ENCODE measurements at places on chromosomes 3 and 15.

DNA sequence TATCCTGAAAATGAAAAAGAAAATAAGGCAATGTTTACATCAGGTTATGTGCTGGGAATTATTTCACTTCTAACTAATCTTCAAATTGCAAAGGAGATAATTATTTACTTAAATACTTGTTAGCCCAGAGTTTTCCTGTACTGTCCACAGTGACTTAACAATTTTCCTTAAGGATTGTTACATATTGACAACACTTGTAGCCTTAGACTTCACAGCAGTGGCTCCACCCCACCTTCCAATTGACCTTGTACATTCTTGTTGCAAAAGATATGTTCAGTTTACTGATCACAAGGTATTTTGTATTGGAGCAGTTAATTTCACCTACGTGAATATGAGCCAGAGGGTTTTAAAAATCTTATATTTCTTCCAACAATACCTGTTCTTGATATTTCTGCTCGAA is 376.9 kb downstream of the CNTN6 start:
- no peaks in the 10 kb centered on the region for H3K36me3 ChIP-seq
- no peak for DNase-seq
- no peaks in the 10 kb centered on the region for H3K4me1 ChIP-seq
- no peak overlapping the region for H3K4me3 ChIP-seq

DNA sequence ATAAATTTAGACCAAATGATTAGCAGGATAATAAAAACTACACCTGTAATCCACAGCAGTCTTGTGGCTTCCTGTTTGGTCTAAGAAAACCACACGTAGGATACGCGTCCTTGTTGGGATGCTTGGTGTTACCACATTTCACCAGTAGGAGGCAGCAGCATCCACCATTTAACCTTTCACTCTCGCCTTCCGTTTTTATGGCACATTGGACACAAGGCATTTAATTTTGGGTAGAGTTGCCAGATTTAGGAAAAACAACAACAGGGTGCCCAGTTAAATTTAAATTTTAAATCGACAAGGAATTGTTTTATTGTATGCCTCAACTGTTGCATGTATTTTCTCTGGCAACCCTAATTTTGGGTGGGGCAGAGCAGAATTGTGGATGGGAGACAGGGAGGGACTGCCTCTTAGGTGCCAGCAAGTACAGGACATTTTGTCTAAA is 6.3 kb downstream of the LRRC31 start:
- H3K4me3 ChIP-seq: no peak overlapping the region
- no peaks in the 10 kb centered on the region for H3K36me3 ChIP-seq
- H3K4me1 ChIP-seq: peaks cover 19% of the 10 kb centered on the region
- peak; percentile 72 for DNase-seq
- H3K27me3 ChIP-seq: peaks cover 22% of the 10 kb centered on the region

DNA sequence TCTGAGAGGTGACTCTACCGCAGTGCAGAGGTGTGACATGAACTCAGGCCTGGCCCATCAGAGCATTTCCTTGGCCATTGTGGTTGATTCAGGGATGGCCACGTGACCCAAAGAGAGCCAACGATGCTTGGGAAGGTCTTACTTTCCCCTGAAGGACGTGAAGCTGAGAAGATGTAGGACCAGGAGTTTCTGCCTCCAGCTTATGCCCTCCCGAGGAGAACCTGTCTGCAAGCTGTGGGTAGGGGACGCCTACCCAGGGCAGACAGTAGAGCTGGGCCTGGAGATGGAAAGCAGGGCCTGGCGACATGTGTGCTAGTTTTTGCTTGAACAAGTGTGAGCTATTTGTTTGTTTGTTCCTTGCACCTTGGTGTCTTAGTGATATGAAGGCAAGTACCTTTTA is 89.4 kb downstream of the RPLP1 start:
- H3K27ac ChIP-seq: no peak overlapping the region
- no peaks in the 10 kb centered on the region for H3K36me3 ChIP-seq
- no peaks in the 10 kb centered on the region for H3K27me3 ChIP-seq
- no peaks in the 10 kb centered on the region for H3K4me1 ChIP-seq

- no peaks in the 10 kb centered on the region for H3K27me3 ChIP-seq
- no peak for DNase-seq
- peaks cover 43% of the 10 kb centered on the region for H3K4me1 ChIP-seq
- H3K4me3 ChIP-seq: no peak overlapping the region
- H3K27ac ChIP-seq: no peak overlapping the region
- H3K36me3 ChIP-seq: peaks cover 7% of the 10 kb centered on the region
Measured at GRCh38 chr3:114217266-114217665, 20.1 kb downstream of the ZNF80 start.

DNA sequence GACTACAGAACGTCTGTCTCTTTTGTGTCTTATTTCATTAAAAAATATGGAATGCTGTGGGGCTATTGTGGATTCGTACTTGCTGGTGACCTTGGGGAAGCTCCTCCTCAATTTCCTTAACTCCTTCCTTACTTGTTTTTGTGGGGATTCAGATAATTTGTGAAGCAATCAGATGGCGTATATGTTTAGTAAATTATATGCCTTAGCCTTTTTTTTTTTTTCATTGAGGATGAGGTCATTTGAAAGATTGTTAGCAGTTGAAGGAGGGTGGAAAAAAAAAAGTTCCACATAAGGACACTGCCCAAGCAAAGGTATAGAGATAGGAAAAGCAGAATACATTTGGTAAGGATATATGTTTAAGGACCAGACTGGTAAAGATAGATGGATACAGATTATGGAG is 3.3 kb downstream of the RNF13 start:
- H3K27me3 ChIP-seq: no peaks in the 10 kb centered on the region
- peaks cover 32% of the 10 kb centered on the region for H3K36me3 ChIP-seq
- H3K4me1 ChIP-seq: peaks cover 55% of the 10 kb centered on the region

GRCh38 chr15:85582131-85583079 is 202.0 kb downstream of the AKAP13 start:
- peak overlapping the region; percentile 82 for H3K4me3 ChIP-seq
- no peaks in the 10 kb centered on the region for H3K27me3 ChIP-seq
- DNase-seq: peak; percentile 88

DNA sequence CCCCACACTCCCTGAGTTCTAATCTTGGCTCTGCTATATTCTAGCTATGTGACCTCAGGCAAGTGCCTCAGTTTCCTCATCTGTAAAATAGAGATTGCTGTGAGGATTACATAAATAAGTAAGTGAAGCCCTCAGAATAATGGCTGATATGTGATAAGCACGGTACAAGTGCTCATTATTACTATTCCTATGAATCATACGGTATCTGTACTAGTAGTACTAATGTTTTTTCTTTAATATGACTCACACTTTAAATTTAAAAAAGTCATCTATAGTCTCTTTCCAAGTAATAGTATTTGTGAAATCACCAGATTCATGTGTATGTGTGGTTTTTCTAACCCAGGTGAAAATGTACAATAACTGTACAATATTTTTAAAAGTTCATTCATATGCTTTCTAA is 58.7 kb downstream of the CLDN11 start:
- no peaks in the 10 kb centered on the region for H3K4me1 ChIP-seq
- no peak overlapping the region for H3K4me3 ChIP-seq
- H3K36me3 ChIP-seq: no peaks in the 10 kb centered on the region
- H3K27ac ChIP-seq: no peak overlapping the region

- no peak for DNase-seq
- H3K36me3 ChIP-seq: peaks cover 14% of the 10 kb centered on the region
- H3K27ac ChIP-seq: no peak overlapping the region
- H3K4me1 ChIP-seq: peaks cover 63% of the 10 kb centered on the region
- no peak overlapping the region for H3K4me3 ChIP-seq
Measured at GRCh38 chr15:90683371-90683770, 33.8 kb upstream of the BLM start.

- H3K4me3 ChIP-seq: no peak overlapping the region
- no peaks in the 10 kb centered on the region for H3K27me3 ChIP-seq
- H3K36me3 ChIP-seq: peaks cover 2% of the 10 kb centered on the region
Measured at GRCh38 chr3:42184651-42185443, 81.1 kb downstream of the CCK start.

DNA sequence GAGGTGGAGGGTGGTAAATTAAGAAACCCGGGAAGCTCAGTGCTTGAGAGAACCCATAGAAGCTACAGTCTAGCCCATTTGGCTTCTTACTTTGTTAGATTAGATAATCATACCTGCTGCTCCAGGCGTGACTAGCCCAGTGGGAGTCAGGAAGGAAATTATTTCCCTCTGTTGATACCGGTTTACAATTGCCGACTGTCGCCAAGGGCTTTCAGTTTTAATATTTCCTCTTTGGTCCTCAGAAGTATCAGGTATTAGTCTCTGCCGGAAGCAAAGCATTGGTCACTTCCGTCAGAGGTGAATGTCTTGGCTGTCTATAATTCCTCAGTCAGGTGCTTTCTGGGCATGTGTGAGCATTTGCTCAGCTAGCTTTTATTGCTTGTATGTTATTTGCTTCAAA is 75.2 kb downstream of the LPP start:
- no peaks in the 10 kb centered on the region for H3K4me1 ChIP-seq
- DNase-seq: no peak
- H3K36me3 ChIP-seq: peaks cover 26% of the 10 kb centered on the region
- no peaks in the 10 kb centered on the region for H3K27me3 ChIP-seq
- H3K4me3 ChIP-seq: no peak overlapping the region

DNA sequence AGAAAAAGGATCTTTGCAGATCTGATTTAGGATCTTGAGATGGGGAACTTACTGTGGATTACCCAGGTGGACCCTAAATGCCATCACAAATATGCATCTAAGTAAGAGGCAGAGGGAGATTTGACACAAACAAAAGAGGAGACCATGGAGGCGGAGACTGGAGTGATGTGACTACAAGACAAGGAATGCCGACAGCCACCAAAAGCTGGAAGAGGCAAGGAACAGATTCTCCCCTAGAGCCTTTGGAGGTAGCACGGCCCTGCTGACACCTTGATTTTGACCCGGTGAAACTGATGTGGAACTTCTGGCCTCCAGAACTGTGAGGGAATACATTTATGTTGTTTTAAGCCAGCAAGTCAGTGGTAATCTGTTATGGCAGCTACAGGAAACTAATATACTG is 44.0 kb downstream of the GASK1A start:
- H3K36me3 ChIP-seq: no peaks in the 10 kb centered on the region
- no peak overlapping the region for H3K4me3 ChIP-seq
- no peak overlapping the region for H3K27ac ChIP-seq
- no peak for DNase-seq
- no peaks in the 10 kb centered on the region for H3K27me3 ChIP-seq

GRCh38 chr15:90471769-90472168 is 58.0 kb upstream of the CRTC3 start:
- H3K4me3 ChIP-seq: no peak overlapping the region
- no peak overlapping the region for H3K27ac ChIP-seq
- H3K27me3 ChIP-seq: no peaks in the 10 kb centered on the region

- H3K27ac ChIP-seq: no peak overlapping the region
- H3K4me1 ChIP-seq: no peaks in the 10 kb centered on the region
- H3K36me3 ChIP-seq: no peaks in the 10 kb centered on the region
Measured at GRCh38 chr3:155441506-155441905, 148.0 kb upstream of the STRIT1 start.

DNA sequence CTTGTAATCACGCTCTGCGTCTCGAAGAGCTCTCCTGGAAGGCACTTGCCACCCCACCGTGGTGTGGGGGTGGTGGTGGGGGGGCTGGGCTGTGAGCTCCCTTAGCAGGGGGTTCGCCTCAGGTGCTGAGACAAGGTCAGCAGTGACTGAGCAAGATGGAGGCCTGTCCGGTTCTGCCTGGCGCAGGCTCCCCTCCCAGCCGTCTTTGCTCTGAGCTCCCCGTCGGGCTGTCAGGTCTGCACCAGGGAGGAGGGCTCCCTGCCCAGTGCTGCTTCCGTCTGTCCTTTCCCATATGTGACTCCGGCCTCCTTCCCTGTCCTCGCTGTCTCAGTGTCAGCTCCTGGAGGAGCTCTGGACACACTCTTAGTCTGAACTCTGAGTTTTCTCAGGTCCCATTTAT is 80.0 kb downstream of the PLXNA1 start:
- peaks cover 27% of the 10 kb centered on the region for H3K27me3 ChIP-seq
- H3K27ac ChIP-seq: no peak overlapping the region
- H3K36me3 ChIP-seq: no peaks in the 10 kb centered on the region
- no peak for DNase-seq

DNA sequence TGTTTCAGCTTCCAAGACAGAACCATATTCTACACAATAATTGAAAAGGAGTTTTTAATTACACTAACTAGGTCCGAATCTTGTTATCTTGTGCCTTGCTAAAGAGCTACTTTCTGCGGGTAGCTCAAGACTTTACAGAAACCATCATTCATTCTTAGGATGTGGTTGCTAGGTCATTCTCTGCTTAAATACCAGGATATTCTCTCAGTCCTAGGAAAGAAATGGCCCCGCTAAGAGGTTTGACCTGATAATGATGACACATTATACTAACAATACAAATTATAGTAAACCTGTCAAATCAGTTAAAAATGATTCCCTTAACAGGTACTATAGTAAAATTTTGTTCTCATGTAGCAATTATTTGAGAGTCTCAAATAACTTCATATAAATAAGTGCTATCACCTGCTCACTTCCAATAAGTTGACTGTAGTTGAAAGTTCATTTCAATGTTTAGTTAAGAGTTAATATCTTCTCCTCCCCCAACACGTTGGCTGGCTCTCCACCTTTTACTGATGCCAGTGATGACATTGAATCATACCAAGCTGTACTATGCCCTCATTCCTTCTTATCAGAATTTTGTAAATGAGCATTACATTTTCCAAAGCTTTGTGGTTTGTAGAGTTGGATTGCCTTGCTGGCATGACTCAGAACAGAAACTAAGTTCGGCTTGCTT is 3.6 kb upstream of the C3orf85 start:
- no peak overlapping the region for H3K4me3 ChIP-seq
- no peaks in the 10 kb centered on the region for H3K27me3 ChIP-seq
- no peak for DNase-seq
- H3K36me3 ChIP-seq: no peaks in the 10 kb centered on the region
- H3K4me1 ChIP-seq: no peaks in the 10 kb centered on the region

DNA sequence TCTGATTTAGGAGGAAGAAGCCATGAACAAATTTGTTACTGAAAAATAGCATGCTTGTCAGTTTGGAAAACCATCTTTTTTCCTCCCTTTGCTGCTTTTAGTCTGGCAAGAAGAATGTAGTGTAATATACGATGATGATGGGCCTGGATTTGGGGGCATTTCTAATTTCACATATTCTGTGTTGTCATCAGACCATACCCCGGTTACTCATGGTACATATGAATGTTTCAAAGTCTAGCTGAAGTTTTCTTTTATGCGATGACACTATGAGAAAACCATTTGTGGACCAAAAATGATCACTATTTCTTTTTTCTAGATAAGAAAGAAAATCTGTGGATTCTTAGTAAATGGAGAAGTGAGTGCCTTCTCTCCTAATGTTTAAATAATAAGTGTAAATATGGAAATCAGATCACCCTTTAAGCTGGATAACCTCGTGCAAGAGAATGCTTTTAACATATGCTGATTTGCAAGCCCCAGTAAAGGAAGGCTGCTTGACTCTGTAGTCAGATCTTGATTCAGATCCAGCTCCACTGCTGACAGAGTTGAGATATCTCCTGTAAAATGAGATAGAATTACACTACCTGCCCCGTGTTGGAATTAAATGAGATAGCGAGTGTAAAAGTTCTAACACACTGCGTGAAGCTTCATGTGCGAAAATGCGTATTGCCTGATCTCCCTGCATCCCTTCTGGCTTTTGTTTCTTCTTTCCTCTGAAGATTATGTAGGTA is 3.0 kb downstream of the MEF2A start:
- peaks cover 4% of the 10 kb centered on the region for H3K36me3 ChIP-seq
- no peak overlapping the region for H3K27ac ChIP-seq
- H3K4me1 ChIP-seq: peaks cover 20% of the 10 kb centered on the region
- H3K4me3 ChIP-seq: no peak overlapping the region

- H3K4me3 ChIP-seq: no peak overlapping the region
- no peak for DNase-seq
Measured at GRCh38 chr3:131988209-131988608, 46.6 kb downstream of the CPNE4 start.
